Heart left ventricle (tissue), 16 donors: ENCODE measurements at places on chromosomes 3 and 15.

DNA sequence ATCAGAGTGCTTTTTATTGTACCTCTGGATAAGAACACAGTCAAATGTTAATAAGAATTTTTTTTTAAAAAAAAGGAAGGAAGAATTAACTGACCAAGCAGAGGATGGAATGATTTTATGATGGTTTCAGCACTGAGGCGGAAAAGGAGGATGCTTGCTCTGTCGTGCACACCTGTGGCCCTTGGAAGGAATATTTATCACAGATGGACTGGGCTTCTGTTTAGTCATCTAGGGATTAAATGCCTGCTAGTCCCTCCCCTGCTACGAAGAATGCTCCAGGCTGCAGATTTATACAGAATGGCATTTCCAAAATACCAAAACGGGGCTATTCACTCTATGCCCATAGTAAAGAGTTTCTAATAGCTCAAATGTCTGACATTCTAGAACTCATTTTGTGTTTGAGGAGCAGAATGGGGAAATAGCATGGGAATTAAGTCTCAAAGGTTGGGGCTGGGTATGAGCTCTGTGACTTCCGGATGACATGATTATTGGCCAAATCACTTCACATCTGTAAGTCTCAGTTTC is 92.8 kb upstream of the BCL6 start:
- no peak overlapping the region for H3K27ac ChIP-seq
- DNase-seq = no peak
- H3K27me3 ChIP-seq = no peaks in the 10 kb centered on the region
- H3K4me1 ChIP-seq = no peaks in the 10 kb centered on the region
- H3K36me3 ChIP-seq = no peaks in the 10 kb centered on the region
- no peak overlapping the region for H3K4me3 ChIP-seq

DNA sequence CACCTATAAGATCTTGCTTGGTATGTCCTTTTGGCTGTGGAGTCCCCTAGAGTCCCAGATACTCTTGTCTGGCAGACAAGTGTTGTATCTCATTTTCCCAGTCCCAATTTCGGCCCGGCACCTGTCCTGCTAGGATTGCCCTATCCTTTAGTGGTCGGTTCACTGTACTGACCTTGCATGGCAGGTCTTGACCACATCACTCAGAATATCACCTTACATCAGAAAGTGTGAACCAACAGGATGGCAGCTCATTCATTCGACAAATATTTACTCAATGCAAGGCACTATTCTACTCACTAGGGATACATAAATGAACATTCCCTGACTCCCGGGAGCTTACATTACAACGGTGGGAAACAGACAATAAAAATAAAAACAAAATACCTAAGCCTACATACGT is 5.7 kb upstream of the CCDC80 start:
- H3K4me1 ChIP-seq = peaks cover 16% of the 10 kb centered on the region
- DNase-seq = no peak
- H3K27ac ChIP-seq = no peak overlapping the region
- H3K4me3 ChIP-seq = no peak overlapping the region
- peaks cover 12% of the 10 kb centered on the region for H3K27me3 ChIP-seq
- no peaks in the 10 kb centered on the region for H3K36me3 ChIP-seq

DNA sequence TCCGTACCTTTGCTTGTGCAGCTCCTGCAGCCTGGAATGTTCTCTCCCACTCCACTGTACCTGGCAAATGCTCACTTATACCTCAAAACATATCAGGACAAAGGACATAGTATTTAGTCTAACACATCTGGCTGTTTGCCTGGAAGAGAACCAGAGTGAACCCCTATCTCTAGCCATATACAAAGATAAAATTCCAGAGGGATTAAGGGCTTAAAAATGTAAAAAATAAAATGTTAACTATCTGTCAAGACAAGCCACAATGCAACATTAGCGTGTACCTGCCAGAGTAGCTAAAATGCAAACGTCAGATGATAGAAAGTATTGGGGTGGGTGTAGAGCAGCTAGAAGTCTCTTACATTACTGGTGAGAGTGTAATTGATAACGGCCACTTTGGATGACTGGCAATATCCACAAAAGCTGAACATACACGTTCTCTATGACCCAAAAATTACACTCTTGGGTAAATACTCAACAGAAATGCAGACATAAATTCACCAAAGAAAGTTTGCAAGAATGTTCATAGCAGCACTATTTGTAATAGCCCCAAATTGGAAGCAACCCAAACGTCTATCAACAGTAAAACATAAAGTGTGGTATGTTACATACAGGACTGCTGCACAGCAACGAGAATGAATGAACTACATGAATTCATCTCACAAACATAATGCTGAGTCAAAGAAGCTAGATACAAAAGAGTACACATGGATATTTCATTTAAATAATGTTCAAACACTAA is 18.2 kb upstream of the ADPGK start:
- no peaks in the 10 kb centered on the region for H3K4me1 ChIP-seq
- no peaks in the 10 kb centered on the region for H3K27me3 ChIP-seq

DNA sequence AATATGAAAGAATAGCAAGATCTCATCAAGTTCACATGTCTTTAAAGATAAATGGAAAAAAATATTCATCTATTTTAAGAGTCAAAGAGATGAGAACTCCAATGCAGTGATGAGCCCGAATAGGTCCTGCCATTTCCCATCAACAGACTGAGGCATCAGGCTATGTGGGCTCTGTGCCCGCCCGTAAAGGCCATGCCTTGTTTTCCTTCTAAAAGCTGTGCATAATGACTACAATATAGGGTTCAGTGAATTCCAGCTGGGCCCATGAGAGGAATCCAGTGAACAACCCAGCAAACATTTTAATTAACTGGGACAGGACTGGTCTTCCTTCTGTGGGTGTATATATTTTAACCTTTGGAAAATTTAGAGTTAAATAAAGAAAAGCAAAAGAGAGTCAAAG is 44.6 kb downstream of the RASGRP1 start:
- no peaks in the 10 kb centered on the region for H3K4me1 ChIP-seq
- no peak overlapping the region for H3K4me3 ChIP-seq
- no peak for DNase-seq
- H3K27me3 ChIP-seq = no peaks in the 10 kb centered on the region

DNA sequence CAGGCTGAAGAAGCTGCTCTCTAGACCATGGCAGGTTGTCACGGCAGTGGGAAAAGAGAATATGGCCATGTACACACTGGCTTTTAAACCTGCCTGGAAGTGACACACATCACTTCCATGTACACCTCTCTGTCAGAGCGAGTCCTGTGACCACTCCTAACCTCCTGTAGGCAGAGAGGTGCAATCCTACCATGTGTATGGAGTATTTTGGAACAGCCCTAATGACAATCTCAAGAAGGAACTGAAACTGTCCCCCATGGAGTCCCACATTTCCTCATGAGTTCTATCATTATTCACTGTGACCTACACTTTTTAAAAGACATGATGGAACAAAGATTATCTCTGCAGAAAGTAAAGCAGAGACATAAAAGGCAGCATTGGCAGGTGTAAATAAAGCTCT is 153.4 kb upstream of the PFN2 start:
- no peak overlapping the region for H3K4me3 ChIP-seq
- H3K4me1 ChIP-seq = no peaks in the 10 kb centered on the region
- no peaks in the 10 kb centered on the region for H3K36me3 ChIP-seq
